Large intestine (tissue), 12 donors: ENCODE measurements at places on chromosomes 7 and 10.

GRCh38 chr7:156792611-156793010 lies 100.4 kb downstream of the LMBR1 start:
- no peak for DNase-seq

GRCh38 chr10:96334616-96335526 lies 23.9 kb downstream of the OPALIN start:
- DNase-seq = peak; percentile 50

GRCh38 chr10:97865488-97865887 lies 15.8 kb downstream of the GOLGA7B start:
- DNase-seq = no peak

- DNase-seq = peak; percentile 77
Measured at GRCh38 chr10:75294866-75295701, 59.3 kb upstream of the COMTD1 start.

DNA sequence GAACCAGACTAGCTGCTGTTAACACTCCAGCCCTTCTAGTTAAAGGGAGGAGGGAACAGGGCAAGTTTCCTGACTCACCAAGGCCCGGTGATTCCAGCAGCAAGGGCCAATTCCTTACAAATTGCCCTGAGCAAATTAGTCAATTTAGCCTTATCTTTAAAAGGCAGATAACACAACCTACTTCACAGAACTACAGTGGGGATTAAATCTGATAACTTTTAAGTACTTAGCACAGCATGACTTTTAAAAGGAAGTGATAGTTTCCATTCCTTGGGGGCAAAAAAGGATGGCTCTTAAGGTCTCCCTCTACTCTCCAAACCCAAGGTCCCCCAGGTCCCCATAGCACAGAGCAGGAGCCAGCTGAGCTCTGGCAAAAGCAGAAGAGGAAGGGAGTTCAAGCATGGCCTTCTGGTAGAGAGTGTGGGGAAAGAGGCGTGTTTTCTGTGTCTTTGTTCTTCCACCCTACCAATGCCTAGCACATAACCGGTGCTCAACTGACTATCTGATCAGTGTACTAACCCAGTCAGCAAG lies 4.0 kb downstream of the CDCA7L start:
- no peak for DNase-seq

- no peak for DNase-seq
Measured at GRCh38 chr10:60863796-60864195, 80.2 kb downstream of the RHOBTB1 start.

GRCh38 chr10:62050893-62051433 lies 149.5 kb downstream of the ARID5B start:
- DNase-seq = no peak

DNA sequence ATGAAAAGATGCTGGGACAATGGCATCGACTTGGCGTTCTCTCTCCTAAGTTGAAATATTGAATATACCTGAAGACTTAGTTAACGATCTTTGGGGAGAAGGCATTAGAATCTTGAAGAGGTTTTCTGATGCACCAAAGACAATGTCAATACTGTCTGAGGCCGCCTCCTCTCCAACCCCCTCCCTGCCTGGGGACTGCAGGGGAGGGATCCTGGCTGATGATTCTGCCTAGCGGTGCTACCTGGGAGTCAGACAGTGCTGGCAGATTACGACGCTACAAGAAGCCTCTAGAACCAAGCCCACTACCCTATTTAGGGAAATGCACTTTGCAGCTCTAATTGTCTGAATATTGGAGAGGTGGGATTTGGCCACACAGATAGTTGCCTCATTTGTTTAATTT lies 145.6 kb upstream of the HABP2 start:
- DNase-seq = no peak

DNA sequence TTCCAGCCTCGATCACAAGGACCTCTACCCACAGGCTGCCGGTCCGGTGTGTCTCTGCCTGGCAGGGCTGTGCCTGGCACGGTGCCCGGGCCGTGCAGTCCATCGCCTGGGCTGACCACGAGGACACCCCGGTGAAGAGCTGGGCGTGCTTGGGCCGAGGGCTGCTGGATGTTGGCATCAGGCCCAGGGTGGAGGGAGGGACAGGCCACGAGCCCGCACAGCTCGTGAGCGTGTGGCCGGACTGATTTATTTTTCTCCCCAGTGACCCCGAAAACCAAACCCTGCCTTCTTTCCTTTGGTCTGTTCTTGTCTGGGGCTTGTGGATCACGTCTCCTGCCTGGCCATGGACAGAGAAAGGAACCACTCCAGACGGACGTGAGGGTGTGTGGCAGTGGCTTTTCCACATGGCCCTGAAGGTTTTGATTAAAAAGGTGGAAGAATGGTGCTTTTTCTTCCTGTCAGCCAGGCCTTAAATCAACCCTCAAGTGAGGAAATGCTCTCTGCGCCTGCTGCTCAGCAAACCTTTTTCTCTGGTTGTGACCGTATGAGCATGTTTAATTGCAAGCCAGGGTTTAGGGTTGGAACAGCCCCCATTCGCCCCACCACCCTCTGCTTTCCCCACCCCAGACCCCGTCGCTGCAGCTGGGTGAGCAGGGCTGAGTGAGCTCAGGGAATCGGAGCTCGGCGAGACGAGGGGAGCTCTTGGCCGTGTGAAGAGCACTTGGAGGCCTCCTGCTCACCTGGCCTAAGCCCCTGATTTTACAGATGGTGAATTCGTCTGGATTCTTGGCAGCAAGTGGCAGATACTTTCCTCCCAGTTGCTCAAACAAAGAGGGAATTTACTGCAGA lies 130.1 kb downstream of the RGS10 start:
- no peak for DNase-seq
